Anterior cingulate cortex (tissue), 58 donors: ENCODE measurements at places on chromosomes 16 and 17.

GRCh38 chr16:52384378-52384777 lies 162.6 kb downstream of the TOX3 start:
- no peak for DNase-seq

GRCh38 chr17:62671553-62671952 lies 44.1 kb downstream of the MRC2 start:
- no peak for DNase-seq

DNA sequence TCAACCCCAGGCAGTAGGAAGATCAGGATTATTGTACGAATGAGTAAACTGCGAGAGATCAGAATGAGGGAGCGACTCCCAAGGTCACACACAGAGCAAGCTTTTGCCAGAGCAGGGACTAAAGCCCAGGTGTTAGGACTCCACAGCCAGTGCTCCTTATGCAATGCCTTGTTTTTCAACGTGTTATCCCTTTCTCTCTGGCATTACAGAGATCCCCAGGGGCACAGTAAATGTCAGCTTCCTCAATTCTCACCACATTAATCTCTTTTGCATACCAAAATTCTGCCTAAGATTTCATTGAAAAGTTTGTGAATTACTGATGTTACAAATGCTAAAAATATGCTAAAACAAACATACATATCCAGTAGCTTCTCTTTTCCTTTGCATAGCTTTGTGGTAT lies 68.1 kb upstream of the CES5A start:
- no peak for DNase-seq

DNA sequence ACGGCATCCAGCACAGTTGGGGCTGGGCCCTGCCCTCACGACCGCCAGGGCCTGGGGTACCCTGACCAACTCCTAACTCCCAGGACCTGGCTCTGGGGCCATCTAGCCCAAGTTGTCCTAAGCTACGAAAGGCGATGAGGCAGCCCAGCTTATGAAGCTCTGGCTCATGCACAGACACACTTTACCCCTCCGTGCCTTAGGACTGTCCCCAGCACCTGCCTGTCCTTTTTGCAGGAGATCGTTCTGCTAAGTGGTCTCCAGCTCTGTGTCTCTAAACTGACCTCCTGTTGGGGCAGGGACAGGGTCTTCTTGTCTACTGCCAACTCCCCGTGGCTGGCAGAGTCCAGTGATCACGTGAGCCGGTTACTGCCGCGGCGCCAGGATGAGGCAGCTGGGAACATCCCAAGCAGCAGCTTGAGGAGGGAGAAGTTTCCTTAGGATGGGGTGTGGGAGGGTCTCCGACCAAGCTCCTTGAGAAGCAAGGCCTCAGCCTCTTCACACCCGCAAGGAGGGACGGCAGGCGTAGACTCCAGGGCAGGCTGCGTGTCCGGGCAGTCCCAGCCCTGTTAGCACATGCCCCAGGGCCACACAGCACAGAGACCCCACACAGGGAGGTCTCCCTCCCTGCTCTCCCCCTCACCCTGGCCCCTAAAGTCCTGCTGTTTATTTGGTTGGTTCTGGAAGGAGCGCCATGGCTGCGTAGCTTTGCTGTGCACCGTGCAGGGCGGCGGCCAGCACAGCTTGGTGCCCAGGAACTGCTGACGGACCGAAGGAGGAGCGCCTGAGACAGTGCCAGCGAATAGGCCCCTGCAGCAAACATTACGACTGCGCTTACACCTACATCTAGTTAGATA lies 16.4 kb upstream of the METRNL start:
- no peak for DNase-seq

DNA sequence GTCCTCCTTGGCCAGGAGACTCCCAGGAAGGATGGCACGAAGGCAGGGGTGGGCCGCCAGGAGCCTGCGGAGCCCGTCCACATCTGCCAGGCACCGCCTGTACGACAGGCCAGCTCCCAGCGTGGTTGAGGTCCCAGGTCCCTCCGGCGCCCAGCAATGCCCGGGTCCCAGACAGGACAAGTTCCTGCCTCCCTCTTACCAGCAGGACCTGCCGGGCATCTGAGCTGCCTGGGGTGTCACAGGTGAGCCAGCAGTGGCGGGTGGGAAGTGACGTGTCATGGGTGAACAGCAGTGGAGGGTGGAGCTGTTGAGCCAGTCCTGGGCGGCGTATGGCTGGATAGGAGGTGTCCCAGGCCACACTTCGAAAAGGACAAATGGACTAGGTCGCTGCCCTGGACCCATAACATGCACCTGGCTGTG lies 15.7 kb upstream of the BAHCC1 start:
- no peak for DNase-seq

DNA sequence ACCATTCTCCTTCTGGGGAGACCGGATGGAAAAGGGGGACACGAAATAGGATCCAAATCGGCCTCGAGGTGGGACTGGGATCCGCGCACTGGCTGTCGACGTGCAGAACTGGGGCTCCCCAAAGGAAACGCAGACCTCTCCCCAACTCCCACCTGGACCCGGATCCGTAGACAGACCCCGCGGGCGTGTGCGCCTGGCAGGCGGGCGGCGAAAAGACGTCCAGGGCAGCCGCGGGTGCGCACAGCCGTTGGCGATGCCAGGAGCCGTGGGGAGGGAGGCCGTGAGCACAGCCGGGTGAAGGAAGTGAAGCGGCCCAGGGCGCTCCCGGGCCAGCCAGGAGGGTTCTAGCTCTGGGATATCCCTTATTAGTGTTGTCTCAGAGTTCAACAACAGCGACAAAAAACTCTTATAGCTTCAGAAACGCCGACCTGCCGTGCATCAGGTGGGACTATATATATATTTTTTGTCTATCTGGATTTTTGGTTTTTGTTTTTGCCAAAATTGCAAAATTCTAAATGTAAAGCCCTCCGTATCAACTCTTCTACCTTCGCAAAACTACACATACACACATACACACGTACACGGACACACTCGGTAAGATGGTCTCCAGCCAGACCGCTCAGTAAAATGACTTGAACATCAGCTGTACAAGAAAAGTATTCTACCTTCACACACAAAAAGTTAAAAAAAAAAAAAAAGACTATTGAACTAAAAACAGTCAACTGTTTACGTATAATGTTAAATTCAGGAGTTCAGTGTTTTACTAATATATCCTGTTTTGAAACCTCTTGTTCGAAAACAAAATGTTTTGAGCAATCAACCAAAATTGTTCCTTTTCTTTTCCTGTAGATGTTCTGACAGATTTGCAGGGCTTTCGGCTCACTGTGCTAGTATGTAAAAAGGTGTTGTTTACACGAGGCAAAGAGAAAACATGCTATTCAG lies 5.2 kb upstream of the AATF start:
- DNase-seq = no peak

DNA sequence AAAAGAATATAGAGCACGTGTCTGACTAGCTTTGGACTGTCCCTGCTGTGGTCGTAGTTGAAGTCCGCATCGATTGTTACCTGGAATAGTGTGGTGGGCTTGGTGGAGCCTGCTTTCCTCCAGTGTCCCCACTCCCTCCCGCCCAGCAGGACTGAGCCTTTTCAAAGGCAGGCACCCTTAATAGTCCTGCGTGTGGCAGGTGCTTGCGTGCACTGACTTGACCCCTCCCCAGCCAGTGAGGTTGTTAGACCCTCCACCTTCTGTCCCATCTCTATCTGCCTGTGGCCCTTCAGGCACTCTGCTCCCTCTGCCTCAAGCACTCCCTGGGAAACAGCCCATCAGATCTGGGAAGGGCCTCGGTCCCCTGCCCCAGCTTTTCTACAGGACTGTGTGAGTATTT lies 36.6 kb downstream of the TMEM11 start:
- no peak for DNase-seq

DNA sequence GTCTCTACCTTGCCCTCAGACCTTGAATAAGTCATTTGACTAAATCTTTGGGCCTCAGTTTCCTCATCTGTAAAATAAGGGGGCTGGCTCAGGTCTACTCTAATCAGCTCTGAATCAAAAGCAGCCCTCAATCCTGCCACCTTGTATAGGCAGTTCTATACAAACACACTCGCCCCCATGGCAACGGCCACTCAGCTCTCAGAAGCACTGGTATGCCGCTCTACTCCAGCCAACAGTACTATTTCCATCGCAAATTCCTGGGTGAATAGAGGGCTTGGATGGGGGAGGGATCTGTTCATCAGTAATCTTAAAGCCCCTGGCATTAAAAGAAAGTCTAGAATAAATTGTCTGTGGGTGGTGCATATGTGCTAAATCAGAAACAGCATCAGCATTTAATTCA lies 21.2 kb upstream of the TAOK1 start:
- no peak for DNase-seq

- no peak for DNase-seq
Measured at GRCh38 chr17:13323990-13324389, 277.7 kb downstream of the HS3ST3A1 start.

DNA sequence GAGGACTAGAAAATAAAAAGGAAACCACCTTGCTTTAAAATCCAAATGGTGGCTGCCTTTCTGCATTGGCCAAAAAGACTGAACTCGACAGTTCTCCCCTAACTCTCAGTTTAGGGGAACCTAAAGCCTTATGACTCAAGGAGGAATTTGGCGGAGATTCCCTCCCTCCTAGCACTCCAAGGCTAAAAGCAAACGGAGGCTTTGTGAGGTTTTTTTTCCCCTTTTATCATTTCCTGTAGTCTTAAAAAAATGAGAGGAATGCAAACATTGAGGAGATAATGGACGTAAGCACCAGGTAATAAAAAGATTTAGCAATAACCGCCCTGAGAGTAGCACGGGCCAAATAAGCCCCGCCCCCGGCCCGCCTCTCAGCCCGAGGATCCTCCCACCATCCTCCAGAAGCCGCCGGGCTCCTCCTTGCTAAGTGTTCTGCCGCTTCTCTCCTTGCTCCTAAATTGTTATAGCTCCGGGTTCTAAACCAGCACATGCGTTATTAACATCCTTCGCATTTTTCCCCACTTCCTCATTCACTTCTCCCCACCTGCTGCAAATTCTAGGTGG lies 5.8 kb upstream of the KIFC3 start:
- no peak for DNase-seq

DNA sequence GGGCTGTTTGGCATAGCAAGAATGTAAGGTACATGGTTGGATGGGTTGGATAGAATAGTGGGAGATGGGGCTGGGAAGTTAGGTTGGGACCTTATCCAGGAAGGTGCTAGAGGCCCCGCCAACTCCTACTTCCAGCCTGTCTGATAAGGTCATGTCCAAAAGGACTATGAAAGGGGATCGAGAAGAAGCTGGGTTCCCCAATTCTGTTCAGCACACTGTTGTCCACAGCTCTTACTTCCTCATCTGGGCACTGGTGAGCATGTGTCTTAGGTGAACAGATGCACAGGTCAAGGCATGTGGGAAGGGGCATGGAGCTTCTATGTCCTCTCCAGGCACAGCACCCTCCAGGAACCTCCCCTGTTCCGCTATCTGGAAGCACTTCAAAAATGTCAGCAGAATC lies 5.6 kb upstream of the ULK2 start:
- DNase-seq = no peak

DNA sequence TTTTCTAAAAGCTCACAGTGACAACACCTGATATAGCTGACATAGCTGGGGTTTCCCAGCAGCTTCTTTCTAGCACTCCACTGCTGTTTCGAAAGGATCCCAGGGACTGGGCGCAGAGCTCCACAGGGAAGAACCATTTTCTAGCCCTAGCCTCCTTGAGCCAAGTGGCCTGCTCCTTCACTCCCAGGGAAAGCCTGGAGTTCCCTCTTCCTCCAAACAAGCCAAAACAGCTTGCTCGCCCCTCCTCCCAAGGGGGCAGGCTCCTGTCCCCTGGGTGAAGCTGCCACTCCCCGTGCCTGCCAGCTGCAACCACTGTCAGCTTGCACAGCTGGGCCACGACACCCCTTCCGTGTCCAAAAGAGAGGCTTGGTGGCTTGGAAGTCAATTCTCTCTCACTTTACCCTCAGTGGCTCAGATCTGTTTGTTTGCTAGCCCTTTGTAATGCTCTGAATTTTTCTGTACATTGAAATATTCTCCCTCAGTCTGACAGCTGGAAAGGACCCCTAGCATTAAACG lies 59.8 kb downstream of the CYTH1 start:
- peak; percentile 65 for DNase-seq

DNA sequence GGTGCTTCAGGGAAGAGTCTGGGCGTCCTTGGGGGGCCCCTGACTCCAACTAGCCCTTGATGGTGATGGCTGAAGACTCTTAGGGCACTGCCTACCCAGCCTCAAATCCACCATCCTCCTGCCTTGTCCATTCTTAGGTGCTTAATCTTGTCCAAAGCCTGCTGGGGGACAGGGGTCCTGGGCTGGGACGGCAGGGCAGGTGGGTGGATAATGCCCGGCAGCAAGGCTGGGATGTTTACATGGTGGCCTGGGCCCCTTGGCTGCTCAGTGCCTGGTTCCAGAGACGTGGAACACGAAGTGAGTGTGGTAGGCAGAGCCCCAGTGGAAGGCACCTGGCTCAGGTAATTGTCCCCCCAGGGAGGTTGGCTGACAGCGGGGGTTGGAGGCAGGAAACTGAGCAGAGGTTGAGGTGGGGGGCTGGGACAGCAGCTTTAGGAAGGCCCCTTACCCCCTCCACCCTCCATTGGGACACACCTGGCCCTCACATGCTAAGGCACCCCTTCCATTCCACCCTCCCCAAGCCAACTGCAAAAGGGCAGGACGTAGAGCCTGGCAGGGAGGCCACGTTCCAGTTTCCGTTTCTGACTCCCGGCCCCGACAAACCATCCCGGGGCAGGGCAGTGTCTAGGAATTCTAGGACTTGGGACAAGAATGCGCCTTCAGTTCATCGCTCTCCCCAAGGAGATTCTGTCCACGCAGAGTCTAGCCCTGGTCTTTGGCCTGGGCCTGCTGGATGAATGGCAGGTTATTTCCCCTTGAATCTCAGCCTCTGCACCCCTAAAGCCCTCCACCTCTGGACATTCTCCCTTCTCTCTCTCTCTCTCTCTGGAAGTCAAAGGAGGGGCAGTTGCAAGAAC lies 1.9 kb downstream of the FOXJ1 start:
- no peak for DNase-seq

DNA sequence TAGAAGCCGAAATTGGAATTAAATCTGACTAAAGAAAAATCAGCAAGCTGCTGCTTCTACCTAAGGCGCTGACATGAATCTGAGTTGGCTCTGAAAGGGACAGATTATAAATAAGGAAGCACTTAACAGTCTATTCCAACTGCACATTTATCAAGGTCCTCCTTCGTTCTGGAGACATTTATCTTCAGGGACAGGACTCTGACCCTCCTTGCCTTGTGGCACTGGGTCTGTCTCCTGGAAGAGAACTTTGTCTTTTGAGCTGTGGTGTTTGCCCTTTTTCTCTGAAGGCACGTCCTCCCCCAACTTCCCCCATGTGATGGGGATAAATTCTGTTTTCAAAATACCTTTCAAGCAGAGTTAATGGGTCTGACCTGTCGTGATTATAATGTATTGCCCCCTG lies 47.0 kb upstream of the MARCHF10 start:
- DNase-seq = no peak

DNA sequence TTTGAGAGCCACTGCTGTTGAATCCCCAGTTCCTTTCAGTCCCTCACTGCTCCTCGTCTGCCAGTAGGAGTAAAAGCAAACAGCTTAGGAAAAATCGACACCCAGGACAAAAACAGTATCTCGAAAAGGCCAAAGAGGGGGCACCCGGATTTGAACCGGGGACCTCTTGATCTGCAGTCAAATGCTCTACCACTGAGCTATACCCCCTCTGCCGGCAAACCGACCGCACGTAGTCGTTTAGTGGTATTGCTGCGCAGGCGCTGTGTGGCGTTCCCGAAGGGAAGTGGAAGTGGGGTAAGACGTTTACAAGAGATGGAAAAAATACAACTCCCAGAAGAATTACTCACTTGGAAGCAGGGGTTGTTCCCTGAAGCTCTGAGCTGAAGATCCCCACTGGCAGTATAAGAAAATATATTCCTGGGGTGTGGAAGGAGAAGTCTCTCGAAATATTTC lies 2.2 kb upstream of the PLXDC1 start:
- DNase-seq = peak; percentile 87
